NCI-H774 (cell line): ENCODE measurements at places on chromosomes 16 and 17.

GRCh38 chr17:5931616-5932015, 138.6 kb upstream of the WSCD1 start:
- peak; percentile 48 for DNase-seq

DNA sequence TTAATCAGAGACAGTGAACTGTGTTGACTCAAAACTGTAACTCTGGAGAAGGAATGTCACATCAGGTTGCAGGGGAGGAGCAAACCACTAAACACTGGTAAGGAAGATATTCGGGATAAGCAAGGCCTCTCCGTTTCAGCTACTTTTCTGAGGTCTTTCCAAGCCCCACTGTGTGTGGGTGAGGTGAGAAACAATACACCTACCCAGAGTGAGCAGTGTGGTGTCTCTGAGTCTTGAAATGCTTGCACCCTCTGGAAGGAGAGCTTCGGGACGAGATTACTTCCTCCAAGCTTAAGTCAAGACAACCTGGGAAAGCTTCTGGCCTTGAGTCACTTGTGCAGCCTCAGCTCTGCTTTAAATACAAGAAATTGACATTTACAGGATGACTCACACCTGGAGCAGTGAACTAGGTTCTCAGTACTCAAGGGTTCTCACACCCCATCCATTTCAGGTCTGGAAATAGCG, 2.5 kb upstream of the MAP3K14 start:
- DNase-seq: no peak

- DNase-seq: no peak
These were observed 96.3 kb downstream of the CYLD start for GRCh38 chr16:50838165-50838564.

DNA sequence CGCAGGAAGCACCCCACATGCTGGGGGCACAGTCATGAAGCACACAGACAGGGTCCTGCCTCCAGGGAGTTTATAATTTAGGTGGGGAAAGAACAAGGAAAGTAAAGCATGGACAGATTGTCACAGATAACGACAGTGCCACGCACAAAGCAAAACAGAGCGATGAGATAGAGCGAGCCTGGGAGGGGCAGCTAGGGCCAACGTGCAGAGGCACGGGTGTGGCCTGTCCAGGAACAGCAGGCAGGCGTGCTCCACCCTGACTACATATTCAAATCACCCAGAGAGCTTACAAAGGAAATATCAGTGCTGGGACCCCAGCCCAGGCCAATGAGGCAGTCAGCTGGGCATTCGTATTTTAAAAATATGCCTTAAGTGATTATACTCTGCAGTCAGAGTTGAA, 16.8 kb downstream of the LGALS9 start:
- DNase-seq: no peak

- DNase-seq: no peak
These were observed 17.6 kb downstream of the ATPAF2 start for GRCh38 chr17:18021372-18021771.

- DNase-seq: peak; percentile 36
These were observed 29.1 kb downstream of the LDHD start for GRCh38 chr16:75087375-75087979.

DNA sequence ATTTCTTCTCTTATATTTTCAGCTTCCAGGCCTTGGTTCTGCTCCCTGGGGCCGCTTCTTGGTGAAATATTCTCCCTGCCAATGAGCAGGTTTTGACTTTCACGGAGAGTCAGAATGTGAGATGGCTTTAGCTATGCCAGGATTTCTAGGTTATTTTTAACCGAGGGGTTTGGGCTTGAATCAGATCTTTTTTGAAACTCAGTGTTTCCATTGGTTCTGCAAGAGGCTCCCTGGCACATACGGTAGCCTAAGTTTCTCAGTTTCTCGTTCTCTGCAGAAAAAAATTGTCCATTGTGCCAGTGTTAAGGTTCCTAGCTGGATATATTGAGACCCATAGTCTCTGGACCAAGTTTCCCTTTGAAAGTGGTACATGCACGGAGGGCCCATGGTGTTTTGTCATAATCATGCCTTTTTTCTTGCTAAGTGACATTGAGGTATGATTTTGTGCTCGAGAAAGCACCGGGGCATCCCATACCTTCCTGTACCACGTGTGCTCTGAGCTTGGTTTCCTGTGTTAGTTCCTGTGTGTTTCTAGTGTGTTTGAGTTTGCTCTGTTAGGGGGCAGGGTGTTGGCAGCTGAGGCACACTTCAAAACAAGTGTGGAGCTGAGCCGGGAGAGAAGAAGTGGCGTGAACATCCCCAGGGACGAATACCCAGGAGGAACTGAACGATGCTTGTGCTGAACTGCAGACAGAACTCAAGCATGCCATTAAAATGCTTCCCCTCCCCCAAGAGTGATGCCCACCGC, 127.2 kb downstream of the HS3ST3B1 start:
- no peak for DNase-seq

DNA sequence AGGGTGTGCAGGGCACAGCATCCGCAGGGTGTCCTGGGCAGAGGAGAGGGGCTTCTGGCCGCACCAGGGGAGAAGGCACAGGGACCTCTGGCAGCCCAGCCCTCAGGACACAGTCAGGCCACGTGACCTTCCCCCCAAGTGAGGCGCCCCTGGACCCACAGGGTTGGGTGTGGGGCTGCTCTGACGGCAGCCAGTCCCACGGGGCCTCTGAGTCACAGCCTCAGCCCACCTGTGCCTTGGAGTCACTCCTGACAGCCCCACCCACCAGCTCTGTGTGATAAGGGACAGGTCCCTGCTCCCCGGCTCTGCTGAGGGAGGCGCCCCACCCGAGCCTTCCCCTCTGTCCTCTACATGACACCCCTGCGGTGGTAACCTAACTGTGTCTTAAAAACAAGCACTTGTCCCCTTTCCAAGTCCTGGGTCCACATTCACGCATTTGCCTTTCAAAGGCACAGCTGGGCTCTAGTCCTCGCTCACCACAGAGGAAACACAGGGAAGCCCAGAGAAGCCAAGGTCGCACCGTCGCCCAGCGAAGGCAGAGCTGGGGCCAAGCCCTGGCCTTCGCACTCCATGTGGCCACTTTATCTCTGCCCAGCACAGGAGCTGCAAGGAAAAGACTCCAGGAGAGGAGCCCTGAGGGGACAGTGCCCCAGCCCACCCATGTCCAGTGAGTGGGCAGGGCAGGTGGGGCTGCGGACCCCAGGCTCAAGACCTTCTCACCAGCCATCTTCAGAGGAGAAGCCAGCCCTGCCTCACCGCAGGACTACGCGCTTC, 5.1 kb upstream of the NPTX1 start:
- DNase-seq: no peak

DNA sequence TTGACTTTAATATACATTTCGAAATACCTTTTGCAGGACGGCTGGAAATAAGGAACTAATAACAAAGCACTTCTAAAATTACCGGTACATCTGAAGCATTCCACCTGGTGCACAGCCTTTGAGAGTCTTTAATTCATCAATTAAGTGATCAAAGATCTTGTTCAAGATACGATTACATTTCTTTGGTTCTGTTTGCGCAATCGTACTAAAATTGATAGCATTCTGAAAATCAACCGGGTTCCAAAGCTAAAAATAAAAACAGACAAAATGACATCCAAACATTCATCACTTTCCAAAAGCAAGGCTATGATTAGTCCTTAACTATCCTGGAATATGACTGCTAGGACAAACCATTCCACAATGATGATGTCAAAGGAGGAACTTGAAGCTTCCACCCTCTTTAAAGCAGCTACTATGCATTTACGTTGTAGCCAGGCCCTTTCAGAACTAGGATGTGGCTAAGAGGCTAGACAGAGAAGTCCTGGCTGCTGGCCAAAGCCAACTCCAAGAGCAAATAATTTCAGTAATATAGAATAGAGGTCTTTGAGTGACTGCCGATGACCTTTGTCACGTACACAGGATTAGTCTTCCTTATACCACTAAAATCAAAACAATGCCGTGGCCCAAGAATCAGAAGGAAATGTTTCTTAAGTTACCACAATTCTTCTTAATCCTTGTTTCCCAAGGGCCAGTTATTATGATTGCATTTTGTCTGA, 299.8 kb upstream of the PSMD7 start:
- DNase-seq: no peak

GRCh38 chr16:58377932-58378331, 14.3 kb upstream of the GINS3 start:
- no peak for DNase-seq

DNA sequence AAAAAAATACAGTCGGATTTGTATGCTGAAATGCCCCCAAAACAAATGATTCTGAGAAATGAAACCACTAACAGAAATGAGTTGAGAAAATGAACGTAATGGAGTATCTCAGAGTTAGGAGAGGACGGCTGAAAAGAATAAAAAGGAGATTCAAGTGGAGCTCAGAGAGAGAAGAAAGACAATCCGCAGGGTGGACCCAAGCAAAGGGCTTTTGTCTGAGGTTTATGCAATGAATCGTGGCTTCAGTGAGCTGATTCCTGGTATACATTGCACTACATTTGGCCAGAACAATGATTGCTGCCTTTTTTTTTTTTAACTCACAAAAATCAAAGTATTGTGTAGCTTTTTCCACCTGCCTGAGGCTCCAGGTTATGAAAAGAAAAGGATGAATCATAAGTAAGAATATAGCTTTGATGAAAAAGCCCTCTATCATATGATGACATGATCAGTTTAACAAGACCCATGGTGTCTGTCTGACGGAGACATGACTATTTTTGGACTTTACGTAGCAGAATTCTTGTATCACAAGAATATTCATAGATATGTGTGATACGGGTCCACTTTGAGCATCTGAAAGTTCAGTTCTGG, 4.4 kb upstream of the MED9 start:
- DNase-seq: no peak

DNA sequence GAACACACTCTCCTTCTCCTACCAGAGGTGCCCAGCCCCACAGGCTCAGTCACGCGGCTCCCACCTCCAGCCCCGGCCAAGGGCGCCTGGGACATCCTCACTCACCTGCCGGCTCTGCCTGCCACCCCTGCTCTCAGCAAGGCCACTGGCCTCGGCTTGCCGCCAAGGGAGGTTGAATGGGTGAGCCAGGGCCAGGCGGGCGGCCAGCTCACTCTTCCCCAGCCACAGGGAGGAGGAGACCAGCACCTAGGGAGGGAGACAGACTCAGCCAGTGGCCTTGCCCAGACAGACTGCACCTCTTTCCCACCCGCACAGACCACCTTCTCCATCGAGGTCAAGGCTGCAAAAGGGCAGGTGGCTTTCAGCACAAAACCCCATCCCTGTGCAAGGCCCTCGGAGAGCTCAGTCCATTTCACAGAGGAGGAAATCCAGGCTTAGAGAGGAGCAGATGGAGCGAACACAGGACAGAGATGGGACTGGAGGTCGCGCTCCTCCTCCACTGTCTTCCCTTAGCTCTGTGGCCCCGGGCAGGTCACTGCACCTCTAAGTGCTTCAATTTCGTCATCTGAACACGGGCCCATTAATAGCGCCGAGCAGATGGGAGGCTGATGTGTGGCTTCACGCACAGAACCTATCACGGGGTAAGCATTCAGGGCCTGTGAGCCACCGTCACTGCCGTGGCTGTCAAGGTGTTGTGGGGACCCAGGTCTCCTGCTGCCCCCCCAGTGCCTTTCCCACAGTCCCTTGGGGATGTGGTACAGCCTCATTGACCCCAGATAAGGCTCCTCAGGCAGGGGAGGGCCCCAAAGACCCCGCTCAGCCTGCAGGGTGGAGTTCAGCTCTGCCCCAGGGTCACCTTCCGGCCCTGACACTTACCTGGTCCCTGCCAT, 56.1 kb downstream of the RMI2 start:
- peak; percentile 28 for DNase-seq

- DNase-seq: no peak
These were observed 12.4 kb downstream of the ZNF213 start for GRCh38 chr16:3147046-3147756.

GRCh38 chr17:73635101-73635817, 9.0 kb downstream of the SDK2 start:
- DNase-seq: no peak

DNA sequence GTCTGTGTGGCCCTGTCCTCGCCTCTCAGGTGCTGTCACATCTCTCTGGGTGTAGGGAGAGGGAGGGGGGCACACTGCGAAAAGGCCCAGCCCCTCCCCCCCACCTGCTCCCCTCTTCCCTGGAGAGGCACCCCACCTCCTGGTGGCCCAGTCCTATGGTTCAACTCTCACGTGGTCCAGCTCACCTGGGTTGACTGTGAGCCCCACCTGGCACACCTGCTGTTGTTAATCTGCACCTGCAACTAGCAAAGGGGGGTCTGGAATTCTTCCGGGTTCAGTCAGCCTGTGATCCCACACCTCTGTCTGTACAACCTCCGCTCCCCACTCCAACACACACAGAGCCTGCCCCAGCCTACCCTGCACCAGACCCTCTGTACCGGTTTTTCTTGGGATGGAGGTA, 2.0 kb upstream of the SYNGR2 start:
- DNase-seq: peak; percentile 49

GRCh38 chr17:40813804-40814203, 8.6 kb downstream of the KRT10 start:
- no peak for DNase-seq

GRCh38 chr17:78208486-78208885, 5.6 kb upstream of the BIRC5 start:
- no peak for DNase-seq

- no peak for DNase-seq
These were observed 818 bp upstream of the NRN1L start for GRCh38 chr16:67883872-67884261.

- DNase-seq: no peak
These were observed 1017.1 kb upstream of the EEF2KMT start for GRCh38 chr16:6114691-6115090.

DNA sequence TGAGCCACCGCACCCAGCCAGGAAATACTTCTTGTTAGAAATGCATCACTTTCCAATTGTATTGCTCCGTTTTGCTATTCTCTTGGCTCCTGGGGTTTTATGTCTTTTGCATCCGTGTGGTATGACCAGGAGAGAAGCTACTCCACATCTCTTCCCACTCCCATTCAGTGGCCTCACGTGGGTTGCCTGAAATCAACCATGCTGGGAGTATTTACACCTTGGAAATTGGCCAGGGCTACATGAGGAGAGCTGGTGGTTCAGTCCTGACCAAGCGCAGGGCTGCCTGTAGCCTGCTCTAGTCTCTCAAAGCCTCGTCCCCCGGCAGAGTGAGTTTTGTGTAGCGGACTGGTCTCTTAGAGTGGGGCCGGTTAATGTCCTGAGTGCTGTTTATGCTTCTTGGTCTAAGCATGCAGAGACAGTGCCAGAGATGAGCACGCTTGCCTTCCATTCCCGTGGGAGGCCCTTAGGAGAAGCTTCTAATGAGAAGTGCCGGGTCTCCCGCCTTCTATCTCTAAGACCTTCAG, 3.8 kb downstream of the WFDC1 start:
- DNase-seq: no peak

DNA sequence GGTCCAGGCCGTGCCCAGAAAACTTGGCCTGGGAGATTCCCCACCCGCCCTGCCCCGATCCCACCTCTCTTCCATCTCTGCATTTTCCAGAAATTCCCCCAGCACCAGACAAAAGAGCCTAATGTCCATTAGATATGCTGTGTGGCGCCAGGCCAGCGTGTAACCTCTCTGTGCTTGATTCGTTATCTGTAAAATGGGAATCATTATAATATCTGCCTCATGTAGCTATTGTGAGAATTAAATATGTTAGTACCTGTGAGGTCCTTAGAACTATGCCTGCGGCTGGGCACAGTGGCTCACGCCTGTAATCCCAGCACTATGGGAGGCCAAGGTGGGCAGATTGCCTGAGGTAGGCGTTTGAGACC, 33.6 kb upstream of the IL21R start:
- DNase-seq: no peak

- no peak for DNase-seq
These were observed 17.6 kb downstream of the RCVRN start for GRCh38 chr17:9887508-9887907.
